Activated CD4-positive, alpha-beta memory T cell treated with anti-CD3 and anti-CD28 coated beads, Interleukin-2, amount 10 ng/mL, durations not matched to agents 7 days and 5 days (primary cell): ENCODE measurements at places on chromosomes 11 and 22. TPM values are rescaled to one million over a fixed set of nuclear protein-coding genes. Genes with fewer than 3 reads are reported as not detected.

GRCh38 chr11:84642500-84642899 is 984.6 kb downstream of the DLG2 start:
- DNase-seq = no peak

GRCh38 chr11:101348786-101349185 is 219.2 kb upstream of the PGR start:
- DNase-seq = no peak

GRCh38 chr22:21657360-21658032 is 8.3 kb upstream of the PPIL2 start:
- DNase-seq = peak; percentile 85

DNA sequence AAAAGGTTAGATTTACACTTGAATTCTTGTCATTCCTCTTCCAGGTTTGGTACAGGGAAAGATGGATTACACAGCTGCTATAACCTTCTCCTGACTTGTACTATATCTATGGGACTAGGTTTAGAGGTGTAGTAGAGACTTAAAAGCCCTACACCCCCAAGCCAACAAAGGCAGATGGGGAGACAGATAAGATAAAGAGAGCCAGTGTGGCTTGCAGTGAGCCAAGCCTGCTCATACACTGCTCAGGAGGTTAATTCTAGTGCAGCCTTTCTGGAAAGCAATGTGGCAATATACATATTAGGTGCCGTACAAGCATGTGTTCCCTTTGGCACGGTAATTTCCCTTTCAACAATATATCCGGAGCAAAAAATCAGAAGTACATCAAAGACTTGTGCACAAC is 10.8 kb downstream of the SIK3 start:
- DNase-seq = no peak

DNA sequence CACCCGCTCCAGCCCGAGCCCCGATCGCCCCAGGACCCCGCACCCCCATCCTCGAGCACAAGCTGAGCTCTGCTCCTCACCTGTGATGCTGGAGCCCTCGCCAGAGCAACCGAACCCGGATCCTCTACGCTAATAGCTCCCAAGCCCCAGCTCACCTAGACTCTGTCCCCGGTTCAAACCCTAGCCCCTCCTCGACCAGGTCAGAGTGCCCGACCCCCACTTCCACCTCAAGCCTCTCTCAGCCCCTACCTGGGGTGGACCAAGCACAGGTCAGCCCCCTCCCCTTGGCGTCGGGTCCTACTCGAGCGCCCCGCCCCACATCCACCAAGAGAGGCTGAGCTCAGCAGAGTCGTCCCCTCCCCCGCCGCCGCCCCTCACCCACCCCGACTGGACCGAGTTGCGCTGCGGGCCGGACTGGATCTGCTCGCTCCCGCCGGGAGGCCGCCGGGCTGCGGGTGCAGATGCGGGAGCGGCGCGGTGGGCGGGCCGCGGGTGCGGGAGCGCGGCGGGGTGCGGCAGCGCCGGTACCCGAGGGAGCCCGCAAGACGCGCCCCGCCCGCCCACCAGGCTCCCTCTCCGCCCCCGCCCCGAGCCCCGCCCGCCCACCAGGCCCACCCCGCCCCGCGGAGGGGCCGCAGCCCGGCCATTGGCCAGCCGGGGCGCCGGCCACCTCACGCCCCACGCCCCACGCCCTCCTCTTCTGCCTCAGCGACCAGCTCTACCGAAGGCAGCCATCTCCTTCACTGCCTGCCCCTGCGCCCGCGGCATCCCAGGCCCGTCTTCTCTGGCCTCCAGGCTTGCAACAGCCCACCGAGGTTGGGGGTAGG is 577 bp upstream of the DKK3 start:
- no peak for DNase-seq

DNA sequence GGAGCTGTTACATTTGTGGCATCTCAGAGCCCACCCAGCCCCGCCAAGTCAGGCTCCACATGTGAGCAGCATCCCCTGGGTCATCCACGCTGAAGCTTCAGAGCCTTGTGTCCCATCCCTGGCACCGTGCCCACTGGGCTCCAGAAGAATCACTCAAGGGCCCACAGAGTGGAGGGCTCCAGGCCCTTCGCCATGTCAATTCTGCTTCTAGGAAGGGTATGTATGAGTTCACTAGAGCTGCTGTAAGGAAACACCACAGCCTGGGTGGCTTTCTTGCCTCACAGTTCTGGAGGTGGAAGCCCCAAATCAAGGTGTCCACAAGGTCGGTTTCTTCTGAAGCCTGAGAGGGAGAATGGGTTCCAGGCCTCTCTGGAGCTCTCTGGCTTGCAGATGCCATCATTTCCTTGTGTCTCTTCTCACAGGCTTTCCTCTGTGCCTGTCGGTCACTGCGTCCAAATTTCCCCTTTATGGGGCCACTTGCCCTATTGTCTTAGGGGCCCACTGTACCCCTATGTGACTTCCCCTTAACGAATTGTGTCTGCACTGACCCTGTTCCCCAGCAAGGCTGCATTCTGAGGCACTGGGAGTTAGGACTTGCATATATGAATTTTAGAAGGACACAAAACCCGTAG is 1476.0 kb downstream of the TBC1D22A start:
- no peak for DNase-seq

DNA sequence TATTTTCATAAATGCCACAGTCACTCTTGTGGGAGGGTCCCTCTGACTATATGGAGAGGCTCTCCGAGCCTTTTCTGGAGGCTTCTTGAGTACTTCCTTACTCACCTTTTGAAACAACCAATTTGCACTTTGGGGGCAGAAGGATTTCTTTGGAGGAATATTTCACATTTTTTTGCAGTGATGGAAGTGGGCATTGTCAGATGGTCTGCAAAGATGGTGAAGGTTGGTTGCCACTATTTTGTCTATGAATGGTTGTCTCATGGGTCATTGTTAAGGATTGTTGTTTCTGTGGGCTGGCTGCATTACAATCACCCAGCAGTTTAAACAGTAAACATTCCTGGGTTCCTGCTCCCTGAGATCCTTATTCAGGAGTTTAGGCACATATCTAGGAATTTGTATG is 388.2 kb downstream of the TMEM135 start:
- DNase-seq = no peak

GRCh38 chr22:24434471-24435322 is 7.3 kb downstream of the ADORA2A start:
- DNase-seq = peak; percentile 88

Gene MMP1
- not detected for total RNA-seq
